ENCODE measurements at places on chromosomes 3 and 15.

GRCh38 chr3:190747571-190747970 is 114.9 kb downstream of the GMNC start:
- DNase-seq, result no peak

DNA sequence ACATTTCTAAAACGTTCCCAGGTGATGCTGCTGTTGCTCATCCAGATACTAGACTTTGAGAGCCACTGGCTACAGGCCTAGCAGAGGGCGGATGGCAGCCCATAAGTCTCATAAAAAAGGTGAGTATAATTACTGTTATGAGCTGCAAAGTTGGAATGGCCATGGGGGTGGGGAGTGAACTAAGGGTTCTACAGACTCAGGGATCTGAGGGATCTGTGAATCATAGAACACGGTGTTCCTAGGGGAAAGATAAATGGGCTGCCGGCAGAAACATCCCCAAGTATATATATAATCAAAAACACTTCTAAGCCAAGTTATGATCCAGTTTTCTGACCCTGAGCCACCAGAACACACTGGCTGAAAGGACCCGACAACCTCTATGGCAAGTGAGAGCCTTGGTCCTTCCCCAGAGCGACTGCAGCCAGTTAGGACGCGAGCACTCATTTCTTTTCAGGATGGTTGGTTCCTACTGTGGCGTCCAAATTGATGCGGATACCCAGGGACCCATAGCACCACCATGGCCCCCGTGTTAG is 7.9 kb upstream of the SYNM start:
- no peak for DNase-seq

DNA sequence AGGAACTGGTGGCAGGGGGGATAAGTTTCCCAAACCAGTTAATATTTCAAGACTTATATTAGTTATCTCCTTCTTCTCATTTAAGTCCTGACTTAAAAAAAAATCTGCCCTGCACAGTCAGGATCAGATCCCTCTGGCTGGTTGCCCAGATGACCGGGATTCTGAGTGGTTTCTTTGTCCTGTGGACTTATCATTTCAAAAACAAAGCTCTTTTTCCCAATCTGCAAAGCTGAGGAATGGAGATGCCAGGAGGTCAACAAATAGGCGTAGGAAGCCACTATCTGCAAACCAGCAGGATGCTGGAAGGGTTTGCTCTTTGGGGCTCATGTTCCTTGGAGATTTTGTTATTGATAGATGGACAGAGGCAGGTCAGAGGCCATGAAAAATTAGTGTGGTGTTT is 5.8 kb downstream of the C3orf20 start:
- no peak for DNase-seq

- DNase-seq, result no peak
These were observed 308.4 kb upstream of the DPH6 start for GRCh38 chr15:35854316-35854715.

DNA sequence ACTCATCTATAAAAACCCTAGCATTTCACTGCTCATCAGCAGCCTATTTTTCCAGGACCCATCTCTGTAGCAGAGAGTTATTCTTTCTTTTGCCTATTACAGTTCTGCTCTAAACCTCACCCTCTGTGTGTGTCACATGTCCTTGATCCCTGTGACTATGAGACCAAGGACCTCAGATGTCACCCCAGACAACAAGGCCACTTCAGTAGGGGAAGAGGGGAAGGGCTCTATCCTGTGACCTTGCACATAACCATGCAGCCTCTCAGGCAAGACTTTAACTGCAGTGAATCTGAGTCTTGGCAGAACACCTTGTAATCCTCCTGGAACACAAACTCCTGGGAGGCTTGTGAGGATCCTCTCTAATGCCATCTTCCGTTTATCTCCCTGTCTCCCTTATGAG is 4.4 kb upstream of the ZNF589 start:
- DNase-seq, result no peak

GRCh38 chr3:22176911-22177310 is 425.9 kb upstream of the ZNF385D start:
- DNase-seq, result no peak

DNA sequence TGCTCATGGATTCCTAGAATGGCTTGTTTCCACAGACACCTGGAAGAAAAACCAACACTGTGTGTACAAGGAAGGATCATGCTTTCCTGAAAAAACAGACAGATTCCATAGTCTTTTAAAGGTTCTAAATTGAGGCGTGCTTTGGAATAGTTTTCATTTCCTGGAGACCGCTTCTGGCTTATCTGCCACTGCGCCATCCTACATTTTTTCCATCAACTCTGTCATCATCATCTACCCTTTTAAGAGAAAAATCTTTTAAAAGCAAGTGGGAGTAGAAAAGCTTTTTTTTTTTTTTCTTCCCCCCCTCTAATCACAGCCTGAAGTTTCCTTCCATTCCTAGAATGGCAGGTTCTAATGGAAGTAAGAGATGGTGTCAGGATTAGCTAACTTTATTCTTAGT is 379.4 kb upstream of the C2CD4B start:
- DNase-seq, result no peak

GRCh38 chr3:141851411-141851810 is 25.0 kb upstream of the ATP1B3 start:
- DNase-seq, result no peak

DNA sequence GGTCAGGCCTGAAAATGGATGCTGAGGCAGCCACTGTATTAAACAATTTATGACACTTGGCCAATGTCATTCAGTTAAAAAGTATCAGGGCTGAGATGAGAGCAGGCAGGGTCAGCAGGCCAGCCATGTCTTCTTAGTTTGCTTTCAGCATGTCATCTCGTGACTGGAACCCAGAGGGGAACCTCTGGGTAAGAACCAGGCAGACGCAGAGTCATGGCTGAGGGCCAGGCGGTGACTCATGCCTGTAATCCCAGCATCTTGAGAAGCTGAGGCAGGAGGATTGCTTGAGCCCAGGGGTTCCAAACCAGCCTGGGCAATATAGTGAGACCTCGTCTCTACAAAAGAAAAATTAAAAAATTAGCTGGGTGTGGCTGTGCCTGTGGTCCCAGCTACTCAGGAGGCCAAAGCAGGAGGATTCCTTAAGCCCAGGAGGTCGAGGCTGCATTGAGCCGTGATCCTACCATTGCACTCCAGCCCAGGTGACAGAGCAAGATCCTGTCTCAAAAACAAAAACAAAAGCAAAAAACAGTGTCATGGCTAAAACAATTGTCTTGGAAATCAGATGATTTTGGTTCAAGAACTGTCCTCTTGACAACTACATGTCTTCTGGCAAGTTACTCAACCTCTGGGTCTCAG is 11.7 kb downstream of the BCL2L10 start:
- DNase-seq, result no peak

GRCh38 chr3:56962206-56962605 is 98.3 kb upstream of the SPATA12 start:
- no peak for DNase-seq

GRCh38 chr3:169354774-169355501 is 308.6 kb downstream of the MECOM start:
- DNase-seq, result no peak

DNA sequence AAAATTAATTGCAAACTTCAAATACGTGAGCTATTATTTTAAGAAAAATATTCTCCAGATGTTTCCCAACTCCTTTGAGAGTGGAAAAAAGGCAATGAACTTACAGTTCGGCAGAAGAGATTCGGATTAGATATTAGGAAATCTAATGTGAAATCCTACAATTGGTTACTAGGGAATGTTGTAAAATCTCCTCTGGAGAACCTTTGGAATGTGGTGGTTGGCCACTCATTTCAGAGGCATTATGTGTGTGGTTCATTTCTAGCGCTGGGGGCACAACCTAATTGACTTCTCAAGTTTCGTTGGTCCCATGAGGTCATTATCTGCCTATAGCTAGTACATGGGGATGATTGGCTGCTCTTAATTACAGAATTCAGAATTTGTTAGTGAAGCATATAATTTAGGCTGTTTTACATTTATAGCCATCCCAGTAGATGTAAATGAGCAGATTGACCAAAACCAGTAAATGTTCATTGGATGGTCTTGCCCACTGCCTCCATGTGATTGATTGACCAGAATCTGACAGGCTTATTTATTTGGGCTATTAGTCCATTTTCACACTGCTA is 34.6 kb upstream of the CMSS1 start:
- DNase-seq, result no peak

DNA sequence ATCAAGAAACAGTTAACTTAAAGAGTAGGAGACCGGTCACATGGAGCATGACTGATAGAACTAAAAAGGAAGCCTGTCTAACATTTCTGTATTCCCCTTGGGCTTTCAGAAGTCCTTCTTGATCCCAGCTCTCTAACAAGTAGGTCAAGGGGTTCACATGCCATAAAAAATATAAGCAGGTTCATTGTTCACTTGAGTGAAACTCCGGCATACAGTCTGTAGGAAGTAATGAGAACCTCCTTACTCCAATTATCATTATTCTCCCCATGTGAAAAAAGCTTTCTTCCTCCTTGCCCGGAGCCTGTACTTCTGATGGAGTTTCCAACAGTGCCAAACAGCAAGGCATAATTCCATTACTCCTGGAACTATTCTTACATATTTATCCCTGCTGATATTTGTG is 242.8 kb upstream of the CNTN4 start:
- DNase-seq, result no peak

DNA sequence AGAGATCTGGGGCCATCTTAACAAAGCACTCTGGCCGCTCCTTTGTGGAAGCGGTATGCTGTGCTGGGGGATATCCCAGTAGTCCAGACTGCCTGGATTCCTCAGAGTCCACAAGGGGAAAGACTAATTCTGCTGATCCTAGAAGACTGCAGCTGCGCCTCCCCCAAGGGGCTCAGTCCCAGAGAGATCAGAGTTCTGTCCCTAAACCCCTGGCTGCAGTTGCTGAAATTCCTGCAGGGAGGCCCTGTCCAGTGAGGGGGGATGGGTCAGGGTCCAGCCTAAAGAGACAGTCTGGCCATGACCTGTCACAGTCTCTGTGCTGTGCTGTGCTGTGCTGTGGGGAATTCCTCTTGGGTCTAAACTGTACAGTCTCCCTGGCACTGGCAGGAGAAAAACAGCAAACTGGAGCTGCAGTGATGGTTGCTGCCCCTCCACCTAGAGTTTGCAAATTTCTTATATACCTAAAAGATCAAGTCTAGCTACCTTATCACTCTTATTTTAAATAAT is 575.1 kb upstream of the UBE2E2 start:
- DNase-seq, result no peak

GRCh38 chr15:64515825-64516224 is 55.4 kb downstream of the ZNF609 start:
- DNase-seq, result no peak

DNA sequence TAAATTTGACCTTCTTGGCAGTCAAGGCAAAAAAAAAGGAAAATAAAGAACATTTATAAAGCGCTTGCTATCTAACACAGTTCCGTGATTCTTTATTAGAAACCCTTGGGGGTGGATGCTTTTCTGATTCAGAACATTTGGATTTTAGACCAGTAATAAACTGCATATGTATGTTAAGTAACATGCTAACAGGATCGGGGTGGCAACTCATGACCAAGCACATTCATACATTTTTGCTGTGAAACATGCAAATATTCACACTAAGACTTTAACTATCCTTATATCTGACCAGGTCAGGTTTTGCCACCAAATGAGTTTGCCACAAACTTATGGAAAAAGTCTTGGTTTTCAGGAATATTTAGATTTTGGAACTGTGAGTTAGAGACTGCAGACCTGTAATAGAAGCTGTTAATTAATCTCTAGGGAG is 30.4 kb upstream of the KLF13 start:
- no peak for DNase-seq

- no peak for DNase-seq
These were observed 141.6 kb upstream of the FOXB1 start for GRCh38 chr15:59862191-59863155.

GRCh38 chr15:52660192-52660591 is 19.0 kb downstream of the ATOSA start:
- no peak for DNase-seq

- no peak for DNase-seq
These were observed 948.2 kb upstream of the CFAP20DC start for GRCh38 chr3:59998058-59998457.

DNA sequence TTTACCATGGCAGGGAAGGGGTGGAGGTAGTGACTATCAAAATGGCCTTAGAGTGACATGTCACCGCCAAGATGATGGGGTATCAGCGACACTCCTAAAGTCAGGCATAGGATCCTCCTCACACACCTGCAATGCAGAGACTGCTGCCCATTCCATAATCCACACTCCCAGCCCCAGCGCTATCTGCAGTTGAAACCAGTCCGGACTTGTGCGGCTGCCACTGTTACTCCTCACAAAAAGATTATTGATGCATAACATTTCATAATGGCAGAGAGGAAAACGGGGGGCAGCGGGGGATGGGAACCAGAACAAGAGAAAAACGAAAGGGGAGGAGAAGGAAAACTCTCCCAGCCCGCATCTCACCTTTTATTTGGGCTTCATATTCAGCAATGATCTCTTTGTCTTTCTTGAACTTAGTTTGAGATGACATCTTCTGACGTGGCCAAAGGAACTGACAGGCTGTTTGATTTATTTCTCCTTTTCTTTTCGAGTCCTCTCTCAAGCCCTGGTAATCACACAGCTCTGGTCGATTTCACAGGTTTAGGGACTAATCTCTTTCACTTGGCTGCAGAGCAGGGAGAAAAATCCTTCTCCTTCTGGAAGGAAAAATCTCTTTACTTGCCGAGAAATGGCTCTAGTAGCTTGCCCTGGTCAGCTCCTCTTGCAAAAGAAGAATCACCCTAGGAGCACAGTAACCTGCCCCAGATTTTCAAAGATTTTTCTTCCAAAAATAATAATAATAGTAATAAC is 749 bp downstream of the SRGAP3 start:
- no peak for DNase-seq

- no peak for DNase-seq
These were observed 36.1 kb downstream of the ST6GAL1 start for GRCh38 chr3:186966406-186966805.

- no peak for DNase-seq
These were observed 80.9 kb upstream of the ARHGEF26 start for GRCh38 chr3:154040283-154040682.

DNA sequence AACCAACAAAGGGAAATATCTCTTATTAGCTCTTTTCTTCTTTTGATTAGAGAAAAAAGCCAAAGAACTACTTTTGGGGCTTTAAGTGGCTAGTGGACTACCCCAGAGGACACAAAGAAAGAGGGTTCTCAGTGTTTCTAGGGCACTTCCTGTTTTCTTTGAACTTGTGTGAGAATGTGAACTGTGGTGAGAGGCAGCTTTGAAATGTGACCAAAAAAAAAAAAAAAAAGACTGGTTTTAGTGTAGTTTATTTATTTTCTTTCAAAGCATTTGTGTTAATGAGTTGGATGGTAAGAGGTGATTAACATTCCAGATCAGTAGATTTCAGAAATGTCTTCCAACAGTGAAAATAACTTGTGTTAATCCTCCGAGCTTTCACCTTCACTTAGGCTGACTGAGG is 32.4 kb downstream of the SELENOT start:
- DNase-seq, result peak; percentile 43

- no peak for DNase-seq
These were observed 180.7 kb upstream of the TTC14 start for GRCh38 chr3:180421221-180421620.

DNA sequence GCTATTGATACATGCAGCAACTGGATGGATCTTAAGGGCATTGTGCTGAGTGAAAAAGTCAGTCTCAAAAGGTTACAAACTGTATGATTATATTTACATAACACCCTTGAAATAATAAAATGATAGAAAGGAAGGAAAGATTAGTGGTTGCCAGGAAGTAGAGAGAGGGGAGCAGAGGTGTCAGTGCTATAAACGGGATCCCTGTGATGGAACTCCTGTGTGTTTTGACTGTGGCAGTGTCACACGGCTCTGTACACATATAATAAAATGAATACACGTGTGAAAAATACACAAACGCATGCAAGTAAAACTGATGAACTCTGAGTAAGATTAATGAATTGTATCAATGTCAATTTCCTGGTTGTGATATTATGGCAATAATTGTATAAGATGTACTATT is 60.3 kb downstream of the TCAIM start:
- DNase-seq, result no peak

- peak; percentile 52 for DNase-seq
These were observed 60.5 kb downstream of the SPTSSB start for GRCh38 chr3:161310649-161311423.

Measured in CD4-positive, alpha-beta T cell treated with Interleukin-6 at 100 ng/mL for 8 hours (primary cell).